ENCODE measurements at places on chromosomes 3 and 15. TPM values are rescaled to one million over a fixed set of nuclear protein-coding genes. Genes with fewer than 3 reads are reported as not detected.

- H3K36me3 ChIP-seq = no peaks in the 10 kb centered on the region
- H3K27ac ChIP-seq = no peak overlapping the region
- H3K4me3 ChIP-seq = no peak overlapping the region
- no peak for DNase-seq
Observed at GRCh38 chr3:95277613-95278012, 1214.8 kb downstream of the NSUN3 start.

WDR93 gene
- not detected for total RNA-seq

- H3K36me3 ChIP-seq = no peaks in the 10 kb centered on the region
- no peaks in the 10 kb centered on the region for H3K27me3 ChIP-seq
- H3K27ac ChIP-seq = no peak overlapping the region
- no peaks in the 10 kb centered on the region for H3K4me1 ChIP-seq
- no peak overlapping the region for H3K4me3 ChIP-seq
Observed at GRCh38 chr3:72137865-72138861, 353.2 kb upstream of the PROK2 start.

MITF gene
- 2.2 TPM for total RNA-seq

Measured in SJCRH30 (cell line).